ENCODE measurements at places on chromosomes 5 and 9.

- peak; percentile 15 for DNase-seq
Observed at GRCh38 chr9:96874947-96875460, 20.7 kb upstream of the ZNF782 start.

DNA sequence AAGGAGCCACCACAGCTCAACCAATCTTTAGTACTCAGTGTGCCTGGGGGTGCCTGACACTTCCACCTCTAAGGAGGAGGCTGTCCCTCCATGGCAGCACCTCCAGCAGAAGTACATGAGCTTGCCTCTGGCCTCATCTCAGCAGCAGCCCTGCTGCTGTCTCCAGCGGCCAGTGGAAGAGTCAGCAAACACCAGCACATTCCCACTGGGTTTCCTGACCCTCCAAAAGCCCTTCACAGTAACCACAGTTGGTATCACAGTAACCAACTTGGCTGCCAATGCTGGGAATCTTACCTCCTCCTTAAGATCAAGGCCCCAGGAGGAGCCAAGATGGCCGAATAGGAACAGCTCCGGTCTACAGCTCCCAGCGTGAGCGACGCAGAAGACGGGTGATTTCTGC, 29.4 kb downstream of the FSTL4 start:
- no peak for DNase-seq

GRCh38 chr5:5164163-5164562, 24.0 kb downstream of the ADAMTS16 start:
- DNase-seq: no peak

- DNase-seq: no peak
Observed at GRCh38 chr9:111860443-111860842, 36.2 kb upstream of the UGCG start.

- no peak for DNase-seq
Observed at GRCh38 chr9:121660367-121660766, 8.9 kb downstream of the DAB2IP start.

- no peak for DNase-seq
Observed at GRCh38 chr9:112884101-112884500, 6.6 kb downstream of the SLC46A2 start.

GRCh38 chr9:81096625-81097024, 592.7 kb downstream of the TLE1 start:
- DNase-seq: no peak

DNA sequence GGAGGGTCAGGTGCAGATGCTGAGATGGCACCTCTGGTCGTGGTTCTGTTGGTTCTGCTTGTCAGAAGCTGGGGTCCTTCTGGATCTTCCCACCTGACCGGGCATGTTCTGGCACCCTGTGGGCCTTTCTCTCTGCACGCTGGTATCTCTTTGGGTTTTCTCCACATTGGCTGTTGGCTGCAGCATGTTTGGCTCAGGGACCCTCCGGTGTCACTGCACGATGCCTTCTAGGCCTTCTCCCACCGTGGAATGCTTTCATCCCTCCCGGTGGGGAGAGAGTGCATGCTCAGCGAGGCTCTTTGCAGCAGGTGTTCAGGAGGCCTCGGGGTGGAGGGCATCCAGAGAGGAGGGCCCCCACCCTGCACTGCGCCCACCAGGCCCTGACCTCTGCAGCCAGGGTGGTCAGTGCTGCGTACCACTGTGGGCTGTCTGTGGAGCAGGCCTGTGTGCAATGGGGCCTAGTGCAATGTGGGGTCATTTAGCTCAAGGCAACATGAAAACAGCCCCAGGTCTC, 119.4 kb downstream of the WNK2 start:
- DNase-seq: no peak

DNA sequence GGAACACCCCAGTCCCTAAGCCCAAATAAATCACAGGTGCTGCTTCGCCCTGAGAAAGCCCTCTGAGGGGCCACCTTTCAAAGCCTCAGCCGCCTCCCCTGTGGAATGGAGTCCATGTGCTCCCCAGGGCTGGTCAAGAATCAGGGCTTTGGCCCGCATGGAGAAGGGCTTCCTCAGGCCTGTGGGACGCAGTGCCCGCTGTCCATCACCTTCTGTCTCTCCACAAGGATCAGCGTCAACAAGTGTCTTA, 16.6 kb downstream of the HNRNPH1 start:
- DNase-seq: no peak

DNA sequence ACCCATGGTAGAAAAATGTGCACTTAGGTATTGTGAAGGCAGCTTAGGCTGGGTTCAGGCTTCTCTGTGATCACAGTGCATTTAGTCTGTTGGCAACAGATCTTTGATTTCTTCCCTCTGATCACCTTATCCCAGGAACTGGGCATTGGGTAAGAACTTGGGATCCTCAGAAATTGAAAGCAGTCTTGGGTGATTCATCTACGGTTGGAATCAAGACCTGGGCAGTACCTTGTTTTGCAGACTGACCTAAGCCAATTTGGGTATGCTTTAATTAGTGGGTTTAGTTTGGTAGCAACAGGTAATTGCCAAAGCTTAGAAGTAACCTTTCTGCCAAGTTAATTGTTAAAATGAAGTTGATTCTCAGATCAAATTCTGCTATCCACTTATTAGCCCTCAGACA, 17.8 kb downstream of the ENTREP1 start:
- no peak for DNase-seq

DNA sequence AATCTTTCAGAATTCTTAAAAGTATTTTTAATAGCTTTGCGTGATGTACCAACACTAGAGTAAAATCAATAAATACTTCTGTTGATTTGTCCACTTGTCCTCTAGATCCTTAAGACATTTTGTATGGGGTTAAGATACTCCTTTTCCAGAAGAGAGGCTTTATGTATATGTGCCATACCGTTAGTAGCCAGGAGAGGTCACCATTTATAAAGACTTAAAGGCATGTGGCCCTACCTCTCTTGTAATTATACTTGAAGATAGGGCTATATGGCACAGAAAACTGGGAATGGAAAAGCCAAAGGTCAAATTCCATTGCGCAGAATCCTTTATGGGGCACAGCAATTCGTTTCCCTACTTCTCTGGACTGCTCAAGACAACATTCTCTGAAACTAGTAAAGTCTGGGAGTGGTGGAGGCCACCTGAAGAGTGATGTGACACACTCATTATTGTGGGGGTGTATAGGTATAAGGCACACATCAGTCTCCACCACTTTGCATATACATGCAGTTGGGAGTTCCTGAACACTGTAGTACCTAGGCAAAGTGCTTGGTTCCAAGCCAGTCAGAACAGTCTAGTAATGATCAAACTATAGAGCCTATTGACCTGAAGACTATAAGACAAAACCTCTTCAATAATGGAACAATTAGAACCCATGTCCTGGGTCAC, 140.1 kb upstream of the FBXL17 start:
- no peak for DNase-seq

DNA sequence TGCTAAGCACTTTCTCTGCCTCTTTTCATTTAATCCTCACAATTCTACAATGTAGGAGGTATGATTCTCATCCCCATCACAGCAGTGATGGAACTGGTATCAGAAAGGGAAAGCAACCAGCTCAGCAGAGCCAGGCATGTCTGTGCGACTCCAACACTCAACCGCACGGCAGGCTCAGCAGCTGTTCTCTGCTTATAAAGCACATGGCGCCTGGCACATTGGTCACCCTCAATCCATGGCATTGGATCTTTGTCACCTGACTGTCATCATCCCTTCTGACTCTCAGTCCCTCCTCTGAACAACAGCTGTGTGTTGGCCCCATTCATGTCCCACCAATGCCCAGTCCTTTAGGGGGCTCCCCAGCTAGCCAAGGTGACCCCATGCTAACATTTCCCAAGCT, 45.1 kb upstream of the HAND1 start:
- DNase-seq: no peak

- no peak for DNase-seq
Observed at GRCh38 chr5:168984135-168984675, 316.7 kb downstream of the SLIT3 start.

GRCh38 chr9:27369591-27369990, 72.6 kb upstream of the EQTN start:
- no peak for DNase-seq

DNA sequence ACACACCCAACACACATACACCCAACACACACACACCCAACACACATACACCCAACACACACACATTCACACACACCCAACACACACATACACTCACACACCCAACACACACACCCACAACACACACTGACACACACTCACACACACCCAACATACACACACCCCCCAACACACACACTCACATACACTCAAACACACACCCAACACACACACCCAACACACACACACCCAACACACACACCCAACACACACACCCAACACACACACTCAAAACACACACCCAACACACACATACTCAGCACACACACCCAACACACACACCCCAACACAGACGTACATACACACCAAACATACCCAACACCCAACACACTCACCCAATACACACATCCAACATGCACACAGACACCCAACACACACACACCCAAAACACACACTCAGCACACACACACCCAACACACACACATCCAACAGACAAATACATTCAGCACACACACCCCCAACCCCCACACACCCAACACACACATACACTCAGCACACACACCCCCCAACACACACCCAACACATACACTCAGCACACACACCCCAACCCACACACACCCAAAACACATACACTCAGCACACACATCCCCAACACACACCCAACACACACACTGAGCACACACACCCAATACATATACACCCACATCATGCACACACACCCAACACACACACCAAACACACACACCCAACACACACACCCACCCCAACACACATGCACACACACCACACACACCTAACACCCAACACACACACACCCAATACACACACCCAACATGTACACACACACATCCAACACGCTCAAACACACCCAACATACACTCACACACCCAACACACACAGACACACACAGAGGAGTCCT, 479.5 kb upstream of the DAP start:
- no peak for DNase-seq

DNA sequence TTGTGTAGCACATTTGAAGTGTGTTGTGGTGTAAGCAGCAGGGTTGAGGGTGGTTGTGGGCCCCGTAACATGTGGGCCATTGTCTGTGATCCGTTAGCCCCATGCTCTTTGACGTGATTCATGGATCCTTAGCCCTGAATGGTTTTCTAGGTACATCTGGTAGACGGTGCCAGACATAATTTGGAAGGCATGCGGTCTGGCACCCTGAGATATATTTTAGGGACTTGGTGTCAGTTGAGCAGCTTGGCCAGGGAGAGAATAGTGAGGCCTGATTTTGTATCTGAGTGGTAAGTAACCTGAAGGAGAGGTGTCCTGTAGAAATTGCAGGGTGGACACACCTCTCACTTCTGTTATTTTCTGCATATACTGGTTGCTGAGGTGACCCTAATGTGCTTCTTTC, 10.9 kb downstream of the SH3GL2 start:
- DNase-seq: no peak

DNA sequence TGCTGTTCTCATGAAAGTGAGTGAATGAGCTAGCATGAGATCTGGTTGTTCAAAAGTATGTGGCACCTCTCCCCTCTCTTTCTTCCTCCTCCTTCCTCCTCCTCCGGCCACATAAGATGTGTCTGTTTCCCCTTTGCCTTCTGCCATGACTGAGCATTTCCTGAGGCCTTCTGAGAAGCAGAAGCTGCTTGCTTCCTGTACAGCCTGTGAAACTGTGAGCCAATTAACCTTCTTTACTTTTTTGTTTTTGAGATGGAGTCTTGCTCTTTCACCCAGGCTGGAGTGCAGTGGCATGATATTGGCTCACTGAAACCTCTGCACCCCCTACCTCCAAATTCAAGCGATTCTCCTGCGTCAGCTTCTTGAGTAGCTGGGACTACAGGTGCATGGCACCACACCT, 6.1 kb downstream of the S100Z start:
- DNase-seq: no peak
